ENCODE measurements at places on chromosomes 12 and 14.

DNA sequence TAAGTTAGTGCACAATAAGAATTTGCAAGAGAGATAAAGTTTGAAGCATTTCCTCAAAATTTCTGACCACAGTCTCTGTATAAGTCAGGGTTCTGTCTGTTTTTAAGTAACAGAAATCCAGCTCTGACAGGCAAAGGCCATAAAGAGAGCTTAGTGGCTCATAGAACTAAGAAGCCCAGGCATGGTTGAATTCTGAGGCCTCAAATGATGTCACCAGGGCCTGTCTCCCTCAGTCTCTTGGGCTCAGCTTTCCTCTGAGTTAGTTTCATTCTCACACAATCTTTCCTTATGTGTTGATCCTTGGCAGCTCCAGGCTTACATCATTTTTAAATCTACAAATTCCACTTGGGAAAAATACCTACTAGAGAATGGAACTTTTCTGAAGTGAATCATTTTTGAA is 173.4 kb upstream of the ATP2B1 start:
- H3K4me3 ChIP-seq = no peak overlapping the region
- peaks cover 23% of the 10 kb centered on the region for H3K4me1 ChIP-seq
- DNase-seq = no peak
- no peak overlapping the region for H3K27ac ChIP-seq
- peaks cover 2% of the 10 kb centered on the region for H3K36me3 ChIP-seq

- H3K36me3 ChIP-seq = no peaks in the 10 kb centered on the region
- peaks cover 8% of the 10 kb centered on the region for H3K27me3 ChIP-seq
- no peak for DNase-seq
- no peak overlapping the region for H3K4me3 ChIP-seq
Observed at GRCh38 chr14:101495827-101496775, 65.2 kb upstream of the DIO3 start.

GRCh38 chr14:21978184-21978998 is 304.8 kb upstream of the OR4E1 start:
- H3K27me3 ChIP-seq = peaks cover 5% of the 10 kb centered on the region
- peaks cover 14% of the 10 kb centered on the region for H3K4me1 ChIP-seq
- no peaks in the 10 kb centered on the region for H3K36me3 ChIP-seq
- peak; percentile 51 for DNase-seq
- peak overlapping the region; percentile 74 for H3K4me3 ChIP-seq
- H3K27ac ChIP-seq = peak overlapping the region; percentile 40

GRCh38 chr12:118544569-118544968 is 168.2 kb downstream of the SUDS3 start:
- no peaks in the 10 kb centered on the region for H3K27me3 ChIP-seq
- no peak overlapping the region for H3K4me3 ChIP-seq
- H3K4me1 ChIP-seq = no peaks in the 10 kb centered on the region
- H3K36me3 ChIP-seq = no peaks in the 10 kb centered on the region
- H3K27ac ChIP-seq = no peak overlapping the region
- DNase-seq = no peak

DNA sequence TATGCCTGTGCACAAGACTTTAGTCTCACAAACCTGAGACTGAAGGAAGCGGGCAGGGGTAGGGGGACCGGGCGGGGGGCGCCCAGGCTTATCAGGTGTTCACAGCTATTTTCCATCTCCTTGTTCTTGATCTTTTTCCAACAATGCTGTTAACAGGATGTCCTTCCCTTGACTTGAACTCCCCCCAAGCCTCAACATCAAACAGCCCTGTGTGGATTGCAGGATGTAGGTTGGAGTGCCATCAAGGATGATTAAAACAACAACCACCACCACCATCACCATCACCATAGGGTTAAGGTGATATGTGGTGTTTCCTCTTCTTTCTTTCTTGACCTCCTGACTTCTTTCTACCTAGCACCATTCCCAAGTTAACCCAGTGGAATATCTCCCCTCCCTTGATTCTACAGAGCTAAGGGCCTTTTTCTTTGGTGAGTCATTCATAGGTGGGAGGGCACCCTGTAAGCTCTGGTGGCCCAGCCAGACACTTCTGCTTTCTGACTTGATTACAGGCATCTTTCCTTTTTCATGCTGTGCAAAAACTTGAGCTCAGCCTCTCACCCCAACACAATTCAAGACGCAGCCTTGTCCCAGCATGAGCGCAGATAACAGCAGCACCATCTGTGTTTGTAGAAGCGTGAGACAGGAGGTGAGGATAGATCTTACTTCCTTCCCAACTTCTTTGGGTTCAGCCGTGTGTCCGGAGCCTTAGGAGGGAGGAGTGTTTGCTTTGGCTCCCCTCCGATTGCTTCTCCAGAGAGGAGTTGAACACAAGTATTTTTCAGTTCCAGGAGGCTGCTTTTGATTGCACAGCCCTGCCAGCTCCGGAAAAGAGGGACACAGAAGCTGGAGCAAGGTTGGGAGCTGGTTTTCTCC is 26.8 kb downstream of the FLVCR2 start:
- DNase-seq = no peak
- no peaks in the 10 kb centered on the region for H3K36me3 ChIP-seq
- no peak overlapping the region for H3K27ac ChIP-seq

DNA sequence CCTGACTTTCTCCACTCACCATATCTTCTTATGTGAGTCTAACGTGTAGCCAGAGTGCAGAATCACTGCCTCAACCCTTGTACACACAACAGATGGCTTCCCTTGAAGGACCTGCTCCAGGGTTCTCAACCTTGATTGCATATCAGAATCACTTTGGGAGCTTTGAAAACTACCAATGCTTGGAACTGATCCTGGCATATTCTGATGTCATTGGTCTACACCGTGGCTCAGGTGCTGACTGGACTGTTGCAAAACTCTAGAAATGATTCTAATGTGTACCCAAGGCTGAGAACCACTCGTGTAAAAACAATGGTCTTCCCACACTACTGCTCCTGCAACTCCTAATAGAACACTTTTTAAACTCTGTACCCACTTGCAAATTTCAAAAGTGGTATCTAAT is 18.5 kb downstream of the TMEM132D start:
- no peaks in the 10 kb centered on the region for H3K36me3 ChIP-seq
- H3K4me1 ChIP-seq = no peaks in the 10 kb centered on the region
- H3K27ac ChIP-seq = no peak overlapping the region
- DNase-seq = no peak
- H3K27me3 ChIP-seq = no peaks in the 10 kb centered on the region

DNA sequence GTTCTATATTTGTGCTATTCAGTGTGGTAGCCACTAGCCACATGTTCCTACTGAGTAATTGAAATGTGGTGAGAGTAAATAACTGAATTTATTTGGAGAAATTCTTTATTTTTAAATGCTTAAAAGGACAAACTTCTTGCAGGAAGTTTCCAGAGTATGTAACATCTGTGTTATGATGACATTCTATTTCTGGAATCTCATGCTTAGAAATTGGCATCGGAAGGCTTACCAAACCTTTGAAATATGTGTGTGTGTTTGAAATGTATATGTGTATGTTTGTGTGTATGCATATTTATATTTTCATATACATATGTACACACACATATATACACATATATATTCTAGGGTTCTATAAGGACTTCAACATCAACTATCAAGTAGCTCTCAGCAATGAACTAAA is 12.4 kb upstream of the WSCD2 start:
- no peaks in the 10 kb centered on the region for H3K27me3 ChIP-seq
- no peak overlapping the region for H3K4me3 ChIP-seq
- no peak overlapping the region for H3K27ac ChIP-seq

- DNase-seq = no peak
- H3K4me1 ChIP-seq = no peaks in the 10 kb centered on the region
- H3K36me3 ChIP-seq = no peaks in the 10 kb centered on the region
- no peaks in the 10 kb centered on the region for H3K27me3 ChIP-seq
- H3K27ac ChIP-seq = no peak overlapping the region
- no peak overlapping the region for H3K4me3 ChIP-seq
Observed at GRCh38 chr12:132583411-132583710, 27.0 kb downstream of the LRCOL1 start.

DNA sequence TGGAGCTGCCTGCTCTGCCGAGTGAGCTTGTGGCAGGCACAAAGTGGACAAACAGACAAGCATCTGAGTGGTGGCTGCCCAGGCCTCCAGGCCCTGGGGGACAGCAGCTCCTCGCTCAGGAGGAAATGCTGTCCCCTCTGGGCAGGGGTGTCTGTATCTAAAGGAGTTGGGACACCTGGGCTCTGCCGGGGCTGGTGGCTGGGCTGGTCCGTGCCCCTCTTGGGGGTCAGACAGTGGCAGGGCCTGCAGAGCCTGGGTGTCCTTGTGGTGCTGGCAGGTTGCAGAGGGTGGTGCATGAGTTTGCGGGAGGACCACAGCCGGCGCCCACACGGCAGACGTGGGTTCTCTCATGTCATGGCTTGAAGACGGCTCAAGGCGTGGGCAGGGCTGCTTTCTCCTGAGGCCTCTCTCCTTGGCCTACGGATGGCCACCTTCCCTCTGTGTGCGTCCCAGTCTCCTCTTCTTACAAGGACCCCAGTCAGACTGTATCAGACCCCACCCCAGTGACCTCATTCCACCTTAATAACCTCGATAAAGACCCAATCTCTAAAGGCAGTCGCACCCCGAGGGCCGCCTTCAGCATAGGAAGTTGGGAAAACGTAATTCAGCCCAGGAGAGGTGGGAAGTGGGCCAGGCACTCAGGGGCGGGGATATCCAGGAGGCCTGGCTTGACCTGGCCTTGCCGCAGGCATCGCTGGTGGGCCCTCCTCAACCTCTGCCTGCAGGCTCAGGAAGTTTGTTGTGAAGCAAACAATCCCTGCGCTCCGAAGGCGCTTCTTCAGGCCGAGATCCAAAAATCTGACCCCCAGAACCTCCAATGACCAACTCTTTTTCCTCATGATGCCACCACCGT is 110.0 kb downstream of the KIF26A start:
- H3K4me1 ChIP-seq = no peaks in the 10 kb centered on the region
- H3K4me3 ChIP-seq = no peak overlapping the region
- H3K27me3 ChIP-seq = no peaks in the 10 kb centered on the region
- H3K36me3 ChIP-seq = no peaks in the 10 kb centered on the region
- no peak for DNase-seq

DNA sequence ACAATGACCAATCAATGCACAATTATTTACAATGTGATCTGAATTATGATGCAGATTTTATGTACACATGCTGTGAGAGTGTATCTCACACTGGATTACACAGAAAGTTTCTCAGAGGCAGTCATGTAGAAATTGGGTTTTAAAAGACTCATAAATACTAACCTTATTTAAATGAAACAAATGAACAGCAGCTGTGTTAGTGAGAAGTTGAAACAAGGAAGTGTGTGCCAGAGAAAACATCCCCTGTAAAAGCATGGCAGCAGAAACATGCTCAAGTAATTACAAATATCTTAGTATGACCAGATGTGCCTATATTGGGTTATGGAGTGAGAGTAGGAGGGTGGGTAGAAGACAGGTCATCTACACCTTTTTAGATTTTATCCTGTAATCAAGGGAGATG is 723.7 kb downstream of the C12orf50 start:
- no peak for DNase-seq
- H3K4me1 ChIP-seq = no peaks in the 10 kb centered on the region
- H3K27me3 ChIP-seq = no peaks in the 10 kb centered on the region

Measured in activated T-helper 1 cell treated with anti-CD3 and anti-CD28 coated beads, Interleukin-12 subunit alpha, Interleukin-12 subunit beta, Interleukin-2, Interleukin-4 antibody, amounts not matched to agents 30 ng/mL and 10 ng/mL and 1 ng/mL, durations not matched to agents 14 hours and 24 hours and 36 hours (primary cell).